Naive thymus-derived CD4-positive, alpha-beta T cell (primary cell): ENCODE measurements at places on chromosomes 5 and 9. TPM values are rescaled to one million over a fixed set of nuclear protein-coding genes. Genes with fewer than 3 reads are reported as not detected.

The ZER1 gene
- total RNA-seq: 47.8 TPM

The DBH gene
- total RNA-seq: 1.2 TPM

The APBA1 gene
- total RNA-seq: 1.9 TPM

The INSL4 gene
- not detected for total RNA-seq

The IL11RA gene
- total RNA-seq: 185 TPM

- H3K4me1 ChIP-seq: no peaks in the 10 kb centered on the region
- no peak for DNase-seq
- no peak overlapping the region for H3K4me3 ChIP-seq
- H3K27me3 ChIP-seq: no peaks in the 10 kb centered on the region
- no peak overlapping the region for H3K27ac ChIP-seq
- H3K36me3 ChIP-seq: no peaks in the 10 kb centered on the region
These were observed 27.7 kb downstream of the GLIS3 start for GRCh38 chr9:4272126-4272525.

The CCDC171 gene
- 1.1 and 1.3 TPM in 2 replicates for total RNA-seq

The PKD2L2 gene
- 0.46 TPM for total RNA-seq

DNA sequence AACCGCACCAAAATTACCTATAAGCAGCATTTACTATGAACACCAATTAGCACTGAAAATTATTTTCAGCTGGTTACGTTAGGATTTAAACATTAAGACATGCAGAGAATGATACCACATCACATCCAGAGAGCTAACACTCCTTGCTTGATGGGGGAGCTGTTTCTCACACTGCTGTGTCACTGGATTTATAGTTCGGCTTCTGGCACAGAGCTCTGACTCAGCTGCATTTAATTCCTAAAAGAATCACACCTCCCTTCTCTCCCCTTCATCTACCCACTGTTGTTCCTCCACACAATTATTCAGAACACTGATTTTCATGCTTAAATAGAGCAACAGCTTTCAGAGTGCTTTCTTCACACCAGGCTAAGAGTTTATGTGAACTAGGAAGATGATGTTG, 82.6 kb upstream of the SV2C start:
- no peaks in the 10 kb centered on the region for H3K27me3 ChIP-seq
- H3K36me3 ChIP-seq: no peaks in the 10 kb centered on the region
- H3K4me3 ChIP-seq: no peak overlapping the region
- H3K27ac ChIP-seq: no peak overlapping the region
- no peaks in the 10 kb centered on the region for H3K4me1 ChIP-seq

DNA sequence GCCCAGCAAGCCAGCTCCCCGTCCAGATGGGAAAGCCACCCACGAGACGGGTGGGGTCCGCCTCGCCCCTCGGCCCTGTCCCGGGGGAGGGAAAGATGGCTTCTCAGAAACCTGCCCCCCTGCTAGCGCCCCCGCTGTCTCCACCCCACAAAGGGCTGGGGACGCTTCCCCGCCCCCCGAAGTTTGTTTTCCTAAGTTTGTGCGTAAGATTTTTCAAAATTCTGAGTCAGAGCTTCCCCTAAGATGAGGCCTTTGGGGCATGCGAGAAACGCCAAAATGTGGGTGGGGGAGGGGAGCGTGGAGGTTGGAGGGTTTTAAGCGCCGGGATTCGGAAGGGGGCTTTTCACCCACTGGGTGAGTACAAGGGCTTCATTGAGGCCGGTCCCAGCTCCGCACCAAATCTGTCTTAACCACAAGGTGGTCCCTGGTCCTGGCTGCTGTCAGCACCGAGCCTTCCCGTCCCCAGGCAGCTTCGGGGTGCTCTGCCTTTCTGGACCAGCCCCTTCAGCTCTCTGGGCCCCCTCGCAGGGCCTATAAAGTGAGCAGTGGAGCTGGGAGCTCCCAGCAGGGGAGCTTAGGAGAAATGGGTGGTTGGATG, 32.3 kb downstream of the PRRX2 start:
- H3K27ac ChIP-seq: no peak overlapping the region
- H3K36me3 ChIP-seq: no peaks in the 10 kb centered on the region
- DNase-seq: no peak
- H3K27me3 ChIP-seq: no peaks in the 10 kb centered on the region
- H3K4me1 ChIP-seq: no peaks in the 10 kb centered on the region
- H3K4me3 ChIP-seq: no peak overlapping the region

DNA sequence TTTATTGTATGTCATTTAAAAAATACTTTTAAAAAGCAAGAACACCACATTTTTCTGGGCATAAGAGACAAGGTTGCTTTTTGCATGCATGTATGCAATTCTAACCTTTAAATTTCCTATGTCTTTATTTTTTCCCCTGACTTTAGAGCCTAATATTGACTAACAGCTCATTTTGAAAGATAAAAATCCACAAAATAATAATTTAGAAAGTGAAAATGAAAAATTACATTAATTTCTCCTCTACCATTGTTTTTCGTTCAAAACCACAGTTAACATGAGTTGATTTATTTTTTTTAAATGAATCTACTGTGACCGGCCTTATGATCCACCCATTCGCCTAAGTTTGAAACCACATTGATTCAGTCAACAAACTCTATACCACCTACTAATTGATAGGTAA, 137.5 kb upstream of the CDKN2B start:
- H3K4me1 ChIP-seq: no peaks in the 10 kb centered on the region
- no peak overlapping the region for H3K4me3 ChIP-seq
- no peak for DNase-seq
- H3K27ac ChIP-seq: no peak overlapping the region

- no peak overlapping the region for H3K4me3 ChIP-seq
- no peak overlapping the region for H3K27ac ChIP-seq
- no peaks in the 10 kb centered on the region for H3K27me3 ChIP-seq
- no peaks in the 10 kb centered on the region for H3K4me1 ChIP-seq
These were observed 124.3 kb downstream of the UGCG start for GRCh38 chr9:112020680-112021596.

The SOWAHA gene
- total RNA-seq: not detected

GRCh38 chr9:92724528-92725265, 39.9 kb downstream of the BICD2 start:
- no peak overlapping the region for H3K4me3 ChIP-seq
- H3K36me3 ChIP-seq: no peaks in the 10 kb centered on the region
- no peak for DNase-seq
- H3K27ac ChIP-seq: no peak overlapping the region
- no peaks in the 10 kb centered on the region for H3K27me3 ChIP-seq

DNA sequence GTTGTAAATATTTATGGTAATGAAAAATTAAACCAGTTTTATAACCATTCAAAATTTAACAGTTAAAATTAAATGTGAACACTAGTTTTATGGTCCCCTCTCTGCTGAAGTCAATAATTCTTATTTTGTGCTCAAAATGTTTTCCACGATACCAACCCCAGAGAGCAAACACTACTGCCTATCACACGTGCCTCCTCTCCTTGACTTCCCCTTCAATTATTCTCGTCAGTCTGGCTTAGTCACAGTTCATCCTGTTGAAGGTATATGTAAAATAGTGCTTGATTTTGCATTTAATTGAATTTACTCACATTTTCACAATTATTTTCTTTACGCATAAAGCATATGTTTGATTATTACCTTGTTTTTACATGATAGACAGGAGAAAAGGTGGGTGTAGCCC, 148.8 kb downstream of the CCDC192 start:
- no peak overlapping the region for H3K27ac ChIP-seq
- H3K36me3 ChIP-seq: no peaks in the 10 kb centered on the region
- H3K4me3 ChIP-seq: no peak overlapping the region
- no peaks in the 10 kb centered on the region for H3K27me3 ChIP-seq
- no peaks in the 10 kb centered on the region for H3K4me1 ChIP-seq

GRCh38 chr9:89363921-89364665, 45.8 kb downstream of the SECISBP2 start:
- peaks cover 24% of the 10 kb centered on the region for H3K36me3 ChIP-seq
- H3K27ac ChIP-seq: no peak overlapping the region
- no peaks in the 10 kb centered on the region for H3K27me3 ChIP-seq

GRCh38 chr9:127012250-127012649, 97.7 kb downstream of the RALGPS1 start:
- H3K27me3 ChIP-seq: peaks cover 4% of the 10 kb centered on the region
- no peaks in the 10 kb centered on the region for H3K4me1 ChIP-seq
- DNase-seq: no peak
- H3K36me3 ChIP-seq: no peaks in the 10 kb centered on the region
- no peak overlapping the region for H3K27ac ChIP-seq
